ENCODE measurements at places on chromosomes 13 and 19. TPM values are rescaled to one million over a fixed set of nuclear protein-coding genes. Genes with fewer than 3 reads are reported as not detected.

- peak; percentile 38 for DNase-seq
Observed at GRCh38 chr13:57631596-57632275, at the start of gene PCDH17. TSS of gene PCDH17 (plus strand) at chr13:57631744. CDS start at chr13:57632547, 803 bp downstream.

DNA sequence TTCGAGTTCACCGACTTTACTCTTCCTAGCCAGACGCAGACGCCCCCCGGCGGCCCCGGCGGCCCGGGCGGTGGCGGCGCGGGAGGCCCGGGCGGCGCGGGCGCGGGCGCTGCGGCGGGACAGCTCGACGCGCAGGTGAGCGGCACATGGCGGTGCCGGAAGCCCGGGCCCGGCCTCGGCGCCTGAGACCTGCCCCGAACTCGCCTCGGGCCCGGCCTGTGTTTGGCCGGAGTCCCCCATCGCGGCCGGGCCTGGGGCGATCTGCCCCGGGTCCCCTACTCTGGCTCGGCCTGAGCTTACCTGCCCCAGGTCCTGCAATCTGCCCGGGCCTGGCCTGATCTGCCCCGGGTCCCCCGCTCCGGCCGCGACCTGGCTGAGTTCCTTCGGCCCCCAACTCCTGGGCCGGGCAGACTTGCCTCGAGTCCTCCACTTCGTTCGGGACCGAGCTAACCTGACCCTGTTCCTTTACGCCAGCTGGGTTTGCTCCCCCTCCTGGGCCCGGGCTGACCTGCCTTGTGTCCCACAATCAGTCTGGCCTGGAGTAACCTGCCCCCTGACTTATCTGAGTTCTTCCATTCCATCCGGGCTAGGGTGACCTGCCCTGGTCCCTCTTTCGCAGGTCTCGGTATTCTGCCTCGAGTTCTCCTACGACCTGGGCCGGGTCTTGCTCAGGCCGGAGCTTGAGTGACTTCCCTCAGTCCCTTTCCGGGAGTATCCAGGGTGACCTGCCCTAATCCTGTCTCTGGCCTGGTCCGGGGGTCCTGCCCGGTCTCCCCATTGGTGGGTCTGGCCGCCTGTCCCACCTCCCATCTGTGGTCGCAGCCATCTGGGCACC is 764 bp downstream of the UPF1 start:
- peak; percentile 56 for DNase-seq

DNA sequence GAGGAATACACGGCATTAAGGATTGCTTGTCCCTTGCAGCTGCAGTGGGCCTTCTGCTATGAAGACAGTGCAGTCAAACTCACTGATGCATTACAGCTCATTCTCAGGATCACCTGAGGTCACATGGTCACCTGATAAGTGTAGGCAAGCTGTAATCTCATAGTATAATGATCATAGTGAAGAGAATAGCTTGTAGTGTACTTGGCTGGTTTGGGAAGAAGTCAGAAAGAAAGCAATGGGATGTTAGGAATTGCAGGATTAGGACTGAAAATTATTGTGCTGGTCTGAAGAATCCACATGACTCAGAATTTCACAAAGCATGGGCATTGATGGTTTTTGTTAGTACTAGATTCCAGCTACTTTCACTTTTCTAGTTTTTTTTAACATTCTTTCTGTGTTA is 76.7 kb downstream of the MBNL2 start:
- DNase-seq, result no peak

DNA sequence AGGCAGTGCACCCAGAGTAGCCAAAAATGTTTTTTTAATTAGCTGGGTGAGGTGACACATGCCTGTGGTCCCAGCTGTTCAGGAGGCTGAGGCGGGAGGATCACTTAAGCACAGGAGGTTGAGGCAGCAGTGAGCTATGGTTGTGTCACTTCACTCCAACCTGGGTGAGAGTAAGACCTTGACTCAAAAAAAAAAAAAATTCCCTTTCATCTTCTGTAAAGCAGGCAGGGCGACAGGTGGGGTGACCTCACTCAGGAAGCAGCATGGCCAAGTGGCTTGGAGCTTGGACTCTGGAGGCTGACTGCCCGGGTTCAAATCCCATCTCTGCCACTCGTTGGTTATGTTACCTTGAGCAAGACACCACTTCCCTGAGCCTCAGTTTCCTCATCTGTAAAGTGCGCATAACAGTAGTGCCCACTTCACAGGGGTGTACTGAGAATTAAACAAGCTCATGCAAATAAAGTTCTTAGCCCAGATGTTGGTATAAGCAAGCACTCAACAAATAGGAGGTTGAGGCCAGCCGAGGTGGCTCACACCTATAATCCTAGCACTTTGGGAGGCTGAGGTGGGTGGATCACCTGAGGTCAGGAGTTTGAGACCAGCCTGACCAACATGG is 48.3 kb downstream of the MAP4K1 start:
- DNase-seq, result no peak

DNA sequence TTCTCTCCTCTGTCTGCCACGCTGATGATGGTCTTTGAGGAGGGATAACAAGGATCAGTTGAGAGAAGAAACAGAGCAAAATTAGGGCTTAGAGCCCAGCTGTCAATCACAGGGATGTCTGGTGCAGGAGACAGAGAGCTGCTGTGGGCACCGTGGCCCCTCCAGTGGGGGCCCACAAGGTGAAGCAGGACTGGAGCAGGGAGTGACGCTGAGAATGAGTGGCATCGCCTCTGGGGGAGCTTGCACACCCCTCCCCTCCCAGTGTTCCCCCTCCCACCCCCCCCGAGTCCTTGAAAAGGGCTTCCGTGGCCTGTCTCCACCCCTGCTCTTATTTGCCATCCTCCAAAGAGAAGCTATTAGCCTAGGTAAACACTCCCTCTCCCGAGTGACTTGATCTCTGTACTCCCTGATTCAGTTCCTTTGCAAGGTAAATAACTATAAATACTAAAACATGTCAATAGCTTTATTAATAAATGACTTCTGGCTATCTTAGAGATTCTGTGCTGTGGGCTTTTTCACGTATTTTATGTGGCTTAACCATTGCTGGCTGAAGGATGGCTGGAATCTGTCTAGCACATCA is 440.0 kb downstream of the ZNF536 start:
- no peak for DNase-seq

Gene NPHS1
- total RNA-seq, result 21.3 TPM
